Neural progenitor cell (in vitro differentiated cells): ENCODE measurements at places on chromosomes 4 and X. TPM values are rescaled to one million over a fixed set of nuclear protein-coding genes. Genes with fewer than 3 reads are reported as not detected.

GRCh38 chrX:41808047-41808446 lies 84.1 kb downstream of the GPR82 start:
- no peak for DNase-seq
- H3K4me1 ChIP-seq, result peaks cover 4% of the 10 kb centered on the region
- no peak overlapping the region for H3K27ac ChIP-seq
- no peaks in the 10 kb centered on the region for H3K27me3 ChIP-seq
- no peaks in the 10 kb centered on the region for H3K36me3 ChIP-seq

- H3K27ac ChIP-seq, result no peak overlapping the region
- H3K4me1 ChIP-seq, result no peaks in the 10 kb centered on the region
- DNase-seq, result no peak
- no peak overlapping the region for H3K4me3 ChIP-seq
- no peaks in the 10 kb centered on the region for H3K27me3 ChIP-seq
Observed at GRCh38 chr4:161841759-161842158, 322.0 kb downstream of the FSTL5 start.

Gene PDCL2
- not detected in 2 replicates for total RNA-seq

DNA sequence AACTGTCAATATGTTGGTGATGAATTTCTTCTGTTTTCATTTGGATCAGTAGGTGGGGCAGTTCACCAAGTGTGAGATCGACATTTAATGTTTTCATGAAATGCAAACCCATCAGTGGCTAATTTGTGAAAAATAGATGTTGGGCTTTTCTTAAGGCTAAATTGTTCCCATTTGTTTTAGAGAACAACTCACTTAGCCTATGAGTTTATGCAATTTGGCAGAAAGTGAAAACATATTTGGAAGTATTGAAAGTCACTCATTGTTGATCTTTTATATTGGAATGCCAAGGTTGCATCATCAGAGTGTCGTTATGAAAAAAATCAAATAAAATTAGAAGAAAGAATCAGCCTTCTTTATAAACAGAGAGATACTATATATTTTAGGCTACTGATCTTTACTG lies 132.4 kb downstream of the RPA4 start:
- H3K4me1 ChIP-seq, result peaks cover 7% of the 10 kb centered on the region
- H3K4me3 ChIP-seq, result no peak overlapping the region
- no peak for DNase-seq
- no peaks in the 10 kb centered on the region for H3K27me3 ChIP-seq
- H3K36me3 ChIP-seq, result no peaks in the 10 kb centered on the region

- H3K4me3 ChIP-seq, result no peak overlapping the region
- peak; percentile 3 for DNase-seq
- no peaks in the 10 kb centered on the region for H3K27me3 ChIP-seq
- H3K36me3 ChIP-seq, result peaks cover 22% of the 10 kb centered on the region
- H3K27ac ChIP-seq, result no peak overlapping the region
Observed at GRCh38 chr4:71029504-71029903, 36.1 kb downstream of the DCK start.

GRCh38 chrX:9117851-9118250 lies 83.9 kb upstream of the FAM9B start:
- H3K27me3 ChIP-seq, result no peaks in the 10 kb centered on the region
- no peak for DNase-seq
- H3K4me3 ChIP-seq, result no peak overlapping the region
- H3K36me3 ChIP-seq, result no peaks in the 10 kb centered on the region

GRCh38 chr4:182010876-182011275 lies 232.3 kb upstream of the TENM3 start:
- no peaks in the 10 kb centered on the region for H3K4me1 ChIP-seq
- H3K4me3 ChIP-seq, result no peak overlapping the region
- DNase-seq, result no peak
- H3K36me3 ChIP-seq, result no peaks in the 10 kb centered on the region
- H3K27me3 ChIP-seq, result no peaks in the 10 kb centered on the region

DNA sequence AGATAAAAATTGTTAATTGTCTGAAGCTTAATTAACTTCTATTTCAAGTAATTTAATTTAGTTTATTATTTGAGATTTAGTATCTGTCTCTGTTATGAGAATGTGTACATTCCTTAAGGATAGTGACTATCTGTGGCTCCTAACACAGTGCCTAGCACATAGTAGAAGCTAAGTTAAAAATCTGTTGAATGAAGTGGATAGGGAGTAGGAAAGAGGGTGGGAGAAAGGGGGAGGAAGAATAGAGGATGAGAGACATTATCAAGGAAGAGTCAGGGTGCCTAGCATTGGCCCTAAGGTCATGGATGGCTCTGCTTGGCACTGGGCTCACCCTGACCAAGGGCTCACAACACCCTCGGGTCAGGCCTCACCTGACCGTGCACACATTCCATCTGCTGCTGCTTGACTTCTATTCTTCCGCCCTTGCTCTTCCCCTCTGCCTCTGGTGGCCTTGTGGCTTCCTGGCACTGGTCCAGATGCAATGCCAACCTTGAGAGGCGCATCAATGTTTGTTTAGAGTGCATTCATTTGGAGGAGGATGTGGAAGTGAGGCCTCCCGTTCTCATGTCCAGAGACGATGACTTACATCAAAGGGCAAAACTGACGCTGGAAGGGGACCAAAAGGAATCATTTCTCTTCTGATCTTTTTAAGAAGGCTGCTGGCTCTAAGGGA lies 42.3 kb downstream of the TRIM2 start:
- no peak overlapping the region for H3K27ac ChIP-seq
- no peaks in the 10 kb centered on the region for H3K27me3 ChIP-seq
- DNase-seq, result no peak
- H3K4me1 ChIP-seq, result peaks cover 29% of the 10 kb centered on the region

DNA sequence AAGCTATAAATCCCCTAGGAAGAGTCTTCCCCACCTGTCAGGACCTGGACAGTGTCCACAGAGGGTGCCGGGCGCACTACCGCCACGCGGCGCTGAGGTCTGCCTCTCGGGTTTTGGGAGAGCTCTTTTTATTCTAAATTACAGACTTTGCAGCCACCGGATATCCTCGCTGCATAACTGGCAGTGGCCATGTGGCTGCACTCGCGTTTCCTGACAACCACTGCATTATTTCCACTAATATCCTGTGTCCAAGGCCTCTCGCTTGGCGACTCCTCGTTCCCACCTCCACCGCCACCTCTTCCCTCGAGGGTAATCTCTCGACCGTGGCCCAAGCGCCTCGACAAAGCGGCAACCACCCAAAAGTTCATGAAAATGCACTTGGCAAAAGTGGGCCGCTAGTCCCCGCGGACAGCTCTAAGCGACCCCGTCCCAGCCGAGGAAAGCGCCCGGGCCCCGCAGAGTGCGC lies 512 bp upstream of the TMEM131L start:
- peak; percentile 54 for DNase-seq
- no peaks in the 10 kb centered on the region for H3K36me3 ChIP-seq
- peak overlapping the region; percentile 86 for H3K4me3 ChIP-seq
- H3K27me3 ChIP-seq, result peaks cover 21% of the 10 kb centered on the region
- H3K4me1 ChIP-seq, result peaks cover 16% of the 10 kb centered on the region
- no peak overlapping the region for H3K27ac ChIP-seq

Gene JADE3
- 22.0 and 28.1 TPM in 2 replicates for total RNA-seq

DNA sequence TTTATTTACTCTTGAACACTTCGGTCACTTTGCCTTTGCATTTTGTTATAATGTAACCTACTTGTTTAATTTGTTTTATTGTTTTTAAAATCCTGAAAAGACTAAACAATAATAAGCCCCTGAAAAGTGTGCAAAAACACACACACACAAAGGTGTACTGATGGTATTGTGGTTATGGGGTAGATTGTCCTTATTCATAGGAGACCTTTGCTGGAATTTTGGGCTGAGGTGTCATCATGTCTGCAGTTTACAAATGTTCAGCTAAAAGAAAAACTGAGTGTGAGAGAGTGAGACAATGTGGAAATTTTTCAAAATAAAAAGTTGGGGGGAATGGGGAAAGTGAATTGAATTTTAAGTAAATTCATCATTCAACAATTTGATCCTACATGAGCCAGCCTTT lies 174.9 kb downstream of the QDPR start:
- no peaks in the 10 kb centered on the region for H3K4me1 ChIP-seq
- no peak overlapping the region for H3K4me3 ChIP-seq
- H3K36me3 ChIP-seq, result no peaks in the 10 kb centered on the region
- no peaks in the 10 kb centered on the region for H3K27me3 ChIP-seq
